ENCODE measurements at places on chromosomes 11 and 22.
A peak's percentile ranks its signal among the peaks of the same experiment; 100 is the strongest.

GRCh38 chr11:1203505-1204271, 19.2 kb upstream of the MUC5B start:
- no peak for DNase-seq

DNA sequence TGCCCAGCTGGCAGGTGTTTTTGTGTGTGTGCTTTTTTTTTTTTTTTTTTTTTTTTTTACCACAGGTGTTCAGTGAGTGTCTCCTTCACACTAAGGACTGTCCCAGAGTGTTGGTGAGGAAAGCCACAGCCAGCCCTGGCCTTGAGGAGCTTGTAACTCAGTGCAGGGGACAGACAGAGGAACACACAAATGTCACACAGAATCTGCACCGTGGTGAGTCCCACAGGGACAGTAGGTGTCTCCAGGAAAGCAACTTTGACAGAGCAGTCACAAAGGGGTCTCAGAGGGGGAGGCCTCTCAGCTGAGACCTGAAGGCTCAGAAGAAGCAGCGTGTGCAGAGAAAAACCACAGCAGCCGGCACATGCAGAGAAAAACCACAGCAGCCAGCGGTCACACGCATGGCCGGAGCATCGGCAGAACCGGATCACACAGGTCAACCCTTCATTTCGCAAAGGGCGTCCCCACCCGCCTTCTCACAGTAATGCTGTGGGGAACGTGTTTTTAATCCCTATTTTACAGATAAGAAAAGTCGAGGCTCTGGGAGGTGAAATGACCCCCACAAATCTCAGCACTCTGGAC, 101.7 kb upstream of the PRR5 start:
- DNase-seq: no peak

- no peak for DNase-seq
Measured at GRCh38 chr22:37054600-37055365, 3.2 kb downstream of the KCTD17 start.

- DNase-seq: peak; percentile 67
Measured at GRCh38 chr11:68014157-68014946, 4.2 kb downstream of the ALDH3B1 start.

DNA sequence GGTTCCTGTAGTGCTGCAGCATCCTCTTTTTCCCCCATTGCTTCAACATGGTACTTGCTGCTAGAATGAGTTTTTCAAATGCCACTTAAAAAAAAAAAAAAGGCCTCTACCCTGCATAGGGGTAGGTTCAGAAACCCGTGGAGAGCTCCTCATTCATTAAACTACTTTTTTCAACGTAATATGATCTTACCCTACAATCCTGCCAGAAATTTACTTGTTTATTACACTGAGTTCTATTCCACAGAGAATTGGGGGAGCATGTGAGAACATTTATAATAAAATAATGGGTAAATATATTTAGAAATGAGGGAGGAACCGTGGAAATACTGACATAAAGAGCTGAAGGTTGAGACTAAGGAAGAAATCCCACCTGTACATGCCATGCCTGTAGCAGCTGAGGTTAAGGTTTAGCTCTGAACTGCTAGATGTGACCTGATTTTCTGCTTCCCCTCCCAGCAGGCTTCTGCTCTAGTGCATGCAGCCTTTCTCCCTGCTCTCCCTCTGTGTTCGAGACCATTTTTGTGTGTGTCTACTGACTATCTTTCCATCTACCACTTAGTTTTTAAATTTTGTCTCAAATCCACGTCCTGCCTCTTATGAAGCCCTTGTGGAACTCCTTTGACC, 225.7 kb downstream of the DDX10 start:
- DNase-seq: no peak
